Osteocyte (in vitro differentiated cells): ENCODE measurements at places on chromosomes 7 and 10. TPM values are rescaled to one million over a fixed set of nuclear protein-coding genes. Genes with fewer than 3 reads are reported as not detected.

DNA sequence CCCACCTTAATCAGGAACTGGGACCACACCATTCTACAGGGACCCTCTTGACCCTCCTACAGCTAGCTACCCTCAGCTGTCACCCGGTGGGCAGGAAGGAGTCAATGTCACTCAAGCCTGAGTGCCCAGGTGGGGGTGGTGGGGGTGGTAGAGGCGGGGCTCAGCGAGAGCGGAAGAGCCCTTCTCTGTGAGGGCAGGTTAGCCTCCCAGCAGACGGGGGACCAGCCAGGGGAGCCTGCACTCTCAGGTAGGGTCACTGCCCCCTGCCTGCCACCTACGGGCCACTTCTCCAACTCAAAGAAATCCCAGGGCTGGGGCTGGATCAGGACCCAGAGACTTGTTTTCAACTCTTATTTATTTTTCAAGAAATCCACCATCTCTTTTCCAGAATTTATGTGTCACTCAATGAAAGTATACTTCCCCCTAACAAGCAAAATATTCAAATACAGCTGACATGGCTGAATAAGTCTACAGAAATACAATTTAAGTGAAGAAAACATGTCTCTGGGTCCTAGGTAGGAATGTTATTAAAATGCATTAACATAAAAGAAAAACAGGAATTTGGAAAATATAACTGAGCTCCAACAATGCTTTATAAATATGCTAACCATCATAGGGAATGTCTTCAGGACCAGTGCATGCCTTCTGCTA is 63.4 kb upstream of the DDC start:
- no peak overlapping the region for H3K4me3 ChIP-seq
- H3K27me3 ChIP-seq, result no peaks in the 10 kb centered on the region
- peaks cover 18% of the 10 kb centered on the region for H3K36me3 ChIP-seq
- H3K4me1 ChIP-seq, result peaks cover 20% of the 10 kb centered on the region
- no peak for DNase-seq

- H3K36me3 ChIP-seq, result peaks cover 3% of the 10 kb centered on the region
- peak overlapping the region; percentile 51 for H3K4me3 ChIP-seq
- no peaks in the 10 kb centered on the region for H3K27me3 ChIP-seq
- peak overlapping the region; percentile 97 for H3K27ac ChIP-seq
- DNase-seq, result no peak
- H3K4me1 ChIP-seq, result peaks cover 62% of the 10 kb centered on the region
Measured at GRCh38 chr10:61992671-61993668, 91.5 kb downstream of the ARID5B start.

GRCh38 chr7:8084836-8085235 is 116.2 kb downstream of the GLCCI1 start:
- no peak overlapping the region for H3K4me3 ChIP-seq
- no peak for DNase-seq

DNA sequence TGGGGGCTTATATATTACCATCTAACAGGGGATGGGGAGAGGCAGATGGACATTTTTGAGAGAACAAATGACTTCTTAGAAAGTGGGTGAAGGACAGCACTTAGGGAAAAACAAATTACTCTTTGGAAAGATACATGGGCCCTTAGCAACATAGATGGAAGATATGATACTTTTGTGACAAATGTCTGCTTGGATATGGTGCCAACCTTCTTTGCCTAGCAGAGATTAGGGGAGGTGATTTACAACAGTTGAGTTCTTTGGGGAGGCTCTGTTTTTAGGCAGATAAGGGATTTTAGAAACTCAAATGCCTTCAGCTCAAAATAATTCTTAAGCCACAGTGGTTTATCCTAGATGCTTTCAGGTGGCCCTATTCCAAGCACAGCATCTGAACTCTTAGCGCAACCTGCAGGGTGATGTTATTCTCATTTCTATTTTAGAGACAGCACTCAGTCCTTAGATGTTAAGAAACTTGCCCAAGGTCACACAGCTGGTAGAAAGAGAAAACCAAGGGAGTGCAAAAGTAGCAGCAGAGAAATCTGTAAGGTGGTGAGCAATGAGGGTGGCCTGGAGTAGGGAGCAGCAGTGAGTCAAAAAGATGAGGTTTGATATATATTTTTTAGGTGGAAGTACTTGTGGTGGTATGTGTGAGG is 75.1 kb upstream of the KMT2E start:
- H3K27ac ChIP-seq, result no peak overlapping the region
- DNase-seq, result no peak
- no peaks in the 10 kb centered on the region for H3K27me3 ChIP-seq
- H3K4me3 ChIP-seq, result no peak overlapping the region
- no peaks in the 10 kb centered on the region for H3K4me1 ChIP-seq
- no peaks in the 10 kb centered on the region for H3K36me3 ChIP-seq

DNA sequence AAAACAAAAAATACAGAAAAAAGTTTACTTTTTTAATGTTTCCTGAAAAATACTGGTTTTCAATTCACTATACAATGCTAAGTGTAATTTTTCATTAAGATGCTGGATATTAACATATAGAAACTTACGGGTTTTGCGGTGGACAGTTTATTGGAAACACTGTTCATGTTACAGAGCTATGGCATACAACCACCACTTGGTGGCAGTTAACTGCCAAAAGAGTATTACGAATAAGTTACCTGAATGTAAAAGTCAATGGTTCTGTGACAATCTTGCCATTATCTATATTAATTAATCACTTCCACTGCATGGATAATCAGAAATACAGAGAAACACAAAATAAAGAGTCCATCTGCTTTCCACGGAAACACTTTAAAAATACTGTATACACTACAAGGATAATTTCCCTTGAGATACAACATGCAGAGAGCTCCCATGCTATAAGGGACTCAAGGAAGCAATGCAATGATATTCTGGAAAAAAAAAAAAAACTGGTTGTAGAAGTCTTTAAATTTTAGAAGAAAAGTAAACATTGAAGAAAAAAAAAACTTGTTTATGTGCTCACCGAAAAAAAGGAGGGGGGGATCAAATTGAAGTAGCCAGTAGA is 97.0 kb downstream of the TPK1 start:
- H3K27ac ChIP-seq, result no peak overlapping the region
- no peak for DNase-seq
- no peaks in the 10 kb centered on the region for H3K4me1 ChIP-seq
- H3K27me3 ChIP-seq, result peaks cover 12% of the 10 kb centered on the region

DNA sequence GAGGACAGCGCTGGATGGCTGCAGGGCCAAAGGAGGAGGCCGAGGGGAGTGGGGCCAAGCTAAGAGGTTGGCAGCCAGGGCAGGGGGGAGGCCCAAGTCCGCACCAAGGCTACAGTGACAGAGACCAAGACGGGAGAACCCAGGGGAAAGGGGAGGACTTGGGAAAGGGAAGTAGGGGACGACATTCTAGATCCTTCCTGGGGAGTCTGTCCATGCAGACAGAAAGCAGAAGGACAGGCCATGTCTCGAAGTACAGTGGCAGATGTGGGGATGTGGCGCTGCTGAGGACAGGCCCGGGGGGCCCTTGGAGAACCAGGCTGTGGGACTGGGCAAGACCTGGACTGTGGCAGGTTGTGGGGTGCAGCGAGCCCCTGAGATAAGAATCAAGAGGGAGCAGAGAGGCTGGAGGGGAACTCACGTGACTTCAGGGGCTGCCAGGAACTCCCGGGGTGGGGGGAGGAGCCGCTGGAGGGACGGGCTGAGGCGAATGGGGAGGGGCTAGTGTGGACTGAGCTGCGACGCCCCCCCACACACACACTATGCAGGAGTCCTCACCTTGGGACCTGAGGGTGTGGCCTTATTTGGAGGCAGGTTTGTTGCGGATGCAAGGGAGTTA is 68.5 kb upstream of the TNRC18 start:
- no peaks in the 10 kb centered on the region for H3K36me3 ChIP-seq
- no peaks in the 10 kb centered on the region for H3K27me3 ChIP-seq

MUC12 gene
- not detected in 2 replicates for total RNA-seq

DNA sequence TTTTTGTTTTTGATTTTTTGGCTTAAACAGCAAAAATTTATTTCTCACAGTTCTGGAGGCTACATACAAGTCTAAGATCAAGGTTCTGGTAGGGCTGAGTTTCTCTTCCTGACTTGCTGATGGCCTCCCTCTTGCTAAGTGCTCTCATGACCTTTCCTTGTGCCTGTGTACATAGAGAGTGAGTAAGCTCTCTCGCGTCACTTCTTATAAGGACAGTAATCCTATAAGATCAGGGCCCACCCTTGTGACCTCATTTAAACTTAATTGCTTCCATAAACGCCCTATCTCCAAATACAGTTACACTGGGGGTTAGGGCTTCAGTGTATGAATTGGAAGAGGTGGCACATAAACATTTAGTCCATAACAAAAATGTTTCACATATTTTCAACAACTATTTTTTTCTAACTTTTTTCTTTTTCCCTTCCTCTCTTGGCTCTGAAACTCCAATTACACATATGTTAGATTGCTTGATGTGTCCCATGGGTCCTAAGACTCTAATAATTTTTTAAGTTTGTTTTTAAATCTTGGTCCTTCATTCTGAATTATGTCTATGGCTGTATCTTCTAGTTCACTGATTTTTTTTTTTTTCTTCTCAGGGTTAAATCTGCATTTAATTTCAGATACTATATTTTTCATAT is 149.8 kb downstream of the HBP1 start:
- H3K27ac ChIP-seq, result no peak overlapping the region
- H3K4me3 ChIP-seq, result no peak overlapping the region
- DNase-seq, result no peak
- peaks cover 24% of the 10 kb centered on the region for H3K36me3 ChIP-seq

DNA sequence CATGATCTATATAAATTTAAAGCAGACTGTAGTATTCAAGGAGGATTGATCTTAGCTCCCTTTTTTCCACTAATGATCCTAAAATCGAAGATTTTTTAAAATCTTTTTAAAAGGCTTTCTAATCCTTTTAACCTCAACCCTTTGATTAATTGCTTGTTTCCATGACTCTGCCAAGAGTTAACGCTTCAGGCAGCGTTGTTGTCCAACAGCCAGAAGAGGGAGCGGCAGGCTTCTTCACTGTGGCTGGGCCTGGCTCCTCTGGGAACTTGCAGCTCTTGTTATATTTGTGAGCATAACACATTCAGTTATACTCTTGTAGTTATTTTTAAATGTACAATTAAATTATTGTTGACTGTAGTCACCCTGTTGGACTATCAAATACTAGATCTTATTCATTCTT is 26.3 kb downstream of the CRCP start:
- H3K36me3 ChIP-seq, result peaks cover 36% of the 10 kb centered on the region
- H3K27ac ChIP-seq, result peak overlapping the region; percentile 33
- H3K27me3 ChIP-seq, result no peaks in the 10 kb centered on the region
- H3K4me1 ChIP-seq, result peaks cover 25% of the 10 kb centered on the region
